AG04449 (cell line): ENCODE measurements at places on chromosomes 7 and 10.

GRCh38 chr7:55065079-55065478 lies 46.3 kb downstream of the EGFR start:
- peak; percentile 97 for DNase-seq

DNA sequence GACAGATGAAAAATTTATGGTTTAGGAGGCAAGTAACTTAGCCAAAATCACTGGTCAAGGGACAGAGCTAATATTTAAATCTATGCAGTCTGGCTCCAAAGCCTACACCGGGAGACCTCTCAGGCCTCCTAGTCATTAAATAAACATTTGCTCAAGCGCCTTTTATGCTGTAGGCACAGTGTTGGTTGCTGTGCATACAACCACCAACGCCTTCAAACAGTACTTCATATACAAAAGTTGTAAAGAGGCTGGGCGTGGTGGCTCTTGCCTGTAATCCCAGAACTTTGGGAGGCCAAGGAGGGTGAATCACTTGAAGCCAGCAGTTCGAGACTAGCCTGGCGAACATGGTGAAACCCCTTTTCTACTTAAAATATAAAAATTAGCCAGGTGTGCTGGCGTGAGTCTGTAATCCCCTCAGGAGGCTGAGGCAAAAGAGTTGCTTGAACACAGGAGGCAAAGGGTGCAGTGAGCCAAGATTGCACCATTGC lies 159.8 kb downstream of the MAGI2 start:
- no peak for DNase-seq

- DNase-seq, result no peak
These were observed 18.8 kb downstream of the CELF2 start for GRCh38 chr10:11036424-11037011.

DNA sequence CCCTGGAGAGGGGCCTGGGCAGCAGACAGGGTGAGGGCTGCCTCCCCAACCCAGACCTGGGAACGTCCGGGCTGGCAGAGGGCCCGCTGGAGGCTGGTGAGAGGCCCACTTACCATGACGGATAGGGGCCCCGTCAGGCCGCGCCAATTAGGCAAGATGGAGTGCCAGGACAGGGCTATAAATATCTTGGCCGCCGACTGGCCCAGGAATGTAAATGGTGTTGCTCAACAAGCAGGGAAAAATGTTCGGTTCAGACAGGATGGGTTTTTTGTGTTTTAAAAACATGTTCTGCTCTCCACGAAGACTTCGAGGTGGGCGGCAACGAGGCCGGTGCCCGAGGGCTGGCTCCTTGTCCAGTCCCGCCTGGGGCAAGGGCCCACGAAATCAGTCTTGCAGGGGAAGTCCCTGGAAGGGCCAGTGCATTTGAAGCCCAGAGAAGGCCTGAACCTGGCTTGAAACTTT lies 35.8 kb upstream of the ELN start:
- peak; percentile 64 for DNase-seq

- peak; percentile 72 for DNase-seq
These were observed 85.1 kb downstream of the SUGCT start for GRCh38 chr7:40219917-40220316.

DNA sequence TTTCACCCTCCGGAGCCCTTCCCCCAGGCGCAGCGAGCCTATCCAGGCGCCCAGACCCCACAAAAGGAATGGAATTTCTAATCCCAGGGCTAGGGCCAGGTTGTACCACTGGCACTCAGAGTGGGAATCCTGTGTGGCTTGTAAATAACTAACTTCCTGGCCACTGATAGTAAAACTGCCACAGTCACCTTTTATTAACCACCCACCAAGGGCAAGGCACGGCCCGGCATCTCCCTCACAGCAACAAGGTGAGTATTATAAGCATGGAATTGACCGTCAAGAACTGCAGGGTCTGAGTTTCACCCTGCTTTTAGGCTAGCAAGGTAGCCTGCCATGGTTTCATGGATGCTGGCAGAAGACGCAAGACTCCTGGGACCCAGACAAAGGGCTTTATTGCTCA lies 51.1 kb downstream of the SPOCK2 start:
- no peak for DNase-seq

- DNase-seq, result no peak
These were observed 35.4 kb downstream of the ADAP1 start for GRCh38 chr7:919114-919442.

GRCh38 chr10:102450124-102450373 lies 1.3 kb downstream of the C10orf95 start:
- DNase-seq, result no peak

DNA sequence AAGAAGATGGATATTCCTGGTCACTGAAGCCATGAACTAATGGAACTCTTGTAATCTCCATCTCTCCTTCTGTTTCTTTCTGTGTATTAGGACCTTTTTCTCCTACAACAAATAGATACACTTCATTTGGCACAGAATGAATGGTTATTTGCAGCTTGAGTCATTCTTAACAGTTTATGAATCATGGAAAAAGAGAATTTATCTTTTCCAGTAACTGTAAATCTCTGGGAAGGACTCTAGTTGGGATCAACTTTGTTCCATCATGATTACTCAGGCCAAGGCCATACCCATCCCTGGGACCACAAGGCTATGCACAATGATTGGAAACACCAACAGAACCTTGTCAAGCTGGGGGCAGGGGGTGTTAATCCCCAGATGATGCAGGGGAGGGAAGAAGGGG lies 36.1 kb upstream of the MDFIC start:
- DNase-seq, result no peak

GRCh38 chr7:47218378-47219176 lies 363.3 kb downstream of the TNS3 start:
- peak; percentile 29 for DNase-seq

DNA sequence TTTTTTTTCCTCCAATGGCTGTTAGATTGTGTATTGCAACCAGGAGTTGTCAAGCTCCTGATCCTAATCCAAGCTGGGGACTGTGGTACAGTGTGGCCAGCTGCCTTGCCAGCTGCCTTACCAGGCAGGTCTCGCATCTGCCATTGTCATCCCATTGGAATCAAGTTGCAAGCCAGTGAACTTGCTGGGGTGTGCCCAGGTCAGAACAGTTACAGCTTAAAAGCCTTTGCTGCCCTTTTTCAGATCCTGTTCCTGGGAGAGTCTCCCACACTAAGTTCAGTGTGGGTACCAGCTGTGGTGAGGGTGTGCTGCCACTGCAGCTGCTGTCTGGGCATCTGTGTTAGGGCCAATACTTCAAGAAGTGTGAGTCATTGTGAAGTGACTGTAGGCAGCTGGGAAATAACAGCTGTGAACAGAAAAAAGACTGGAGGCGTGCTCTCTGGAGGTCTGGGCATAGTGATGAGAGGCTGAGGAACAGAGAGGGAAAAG lies 72.8 kb downstream of the CCNY start:
- peak; percentile 53 for DNase-seq

- DNase-seq, result no peak
These were observed 10.4 kb downstream of the CPA2 start for GRCh38 chr7:130276796-130277762.

GRCh38 chr7:43647339-43647672 lies 64.4 kb downstream of the STK17A start:
- DNase-seq, result peak; percentile 81

DNA sequence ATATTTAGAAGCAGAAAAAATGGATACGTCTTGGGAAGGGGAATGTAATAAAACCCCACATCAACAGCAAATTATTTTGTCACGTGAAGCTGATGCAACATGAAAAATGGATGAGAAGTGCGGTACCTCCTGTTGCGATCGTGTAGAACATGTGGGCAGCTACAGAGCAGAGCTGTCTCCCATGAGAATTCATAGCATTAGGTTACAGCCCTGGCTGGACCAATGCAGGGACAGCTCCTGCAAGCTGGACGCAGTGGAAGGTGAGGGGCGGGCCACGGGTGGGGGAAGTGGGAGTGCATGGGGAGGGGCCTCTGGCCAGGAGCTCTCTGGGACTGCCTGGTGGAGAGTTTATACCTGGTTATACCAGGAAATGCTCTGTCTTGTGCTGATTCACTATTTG lies 120.3 kb downstream of the GATA3 start:
- no peak for DNase-seq

DNA sequence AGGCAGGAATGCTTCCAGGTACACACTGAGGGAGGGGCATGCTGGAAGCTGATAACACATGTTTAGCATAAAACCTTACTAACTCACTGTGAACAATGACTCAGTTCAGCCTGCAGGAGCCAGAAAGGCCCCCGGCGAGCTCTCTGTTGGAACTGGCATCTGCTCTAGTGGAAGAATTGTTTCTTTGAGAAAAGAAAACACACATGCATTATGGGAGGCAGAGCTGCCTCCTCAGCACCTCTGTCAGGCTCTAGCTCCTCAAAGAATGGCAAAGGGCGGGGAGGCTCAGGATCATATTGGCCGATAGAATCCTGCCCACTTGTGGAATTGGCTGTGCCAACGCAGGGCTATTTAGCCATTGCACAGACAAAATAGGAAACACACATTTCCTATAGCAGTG lies 338.3 kb downstream of the CXCL12 start:
- no peak for DNase-seq

DNA sequence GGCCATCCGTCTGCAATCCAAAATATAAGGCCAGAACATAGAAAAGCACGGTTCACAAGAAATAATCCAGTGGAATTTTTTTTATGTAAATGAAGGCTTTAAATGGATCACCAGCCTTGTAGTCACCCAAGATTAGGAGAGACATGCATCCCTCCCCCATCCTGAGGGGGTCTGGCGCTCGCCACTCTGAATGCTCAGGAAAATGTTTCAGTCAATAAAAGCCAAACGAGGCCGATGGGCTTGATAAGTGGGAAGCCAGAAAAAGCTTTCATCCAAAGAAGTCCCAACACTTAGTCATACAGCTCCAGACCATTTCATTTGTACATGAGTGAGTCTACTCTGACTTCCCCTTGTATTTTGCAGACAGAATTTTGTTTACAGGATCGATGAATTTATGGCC lies 631.8 kb downstream of the GRID1 start:
- no peak for DNase-seq

GRCh38 chr7:158409120-158409519 lies 178.5 kb downstream of the PTPRN2 start:
- DNase-seq, result no peak

GRCh38 chr7:116671681-116672595 lies at the start of gene MET:
TSS of gene MET (plus strand) at chr7:116672196. CDS start at chr7:116699085, 26,889 bp downstream.
- DNase-seq, result no peak
